Progenitor cell of endocrine pancreas (in vitro differentiated cells): ENCODE measurements at places on chromosomes 16 and 17.

- H3K4me3 ChIP-seq, result no peak overlapping the region
- no peak overlapping the region for H3K27ac ChIP-seq
- no peaks in the 10 kb centered on the region for H3K4me1 ChIP-seq
- no peak for DNase-seq
Measured at GRCh38 chr17:35006345-35006744, 26.0 kb downstream of the LIG3 start.

DNA sequence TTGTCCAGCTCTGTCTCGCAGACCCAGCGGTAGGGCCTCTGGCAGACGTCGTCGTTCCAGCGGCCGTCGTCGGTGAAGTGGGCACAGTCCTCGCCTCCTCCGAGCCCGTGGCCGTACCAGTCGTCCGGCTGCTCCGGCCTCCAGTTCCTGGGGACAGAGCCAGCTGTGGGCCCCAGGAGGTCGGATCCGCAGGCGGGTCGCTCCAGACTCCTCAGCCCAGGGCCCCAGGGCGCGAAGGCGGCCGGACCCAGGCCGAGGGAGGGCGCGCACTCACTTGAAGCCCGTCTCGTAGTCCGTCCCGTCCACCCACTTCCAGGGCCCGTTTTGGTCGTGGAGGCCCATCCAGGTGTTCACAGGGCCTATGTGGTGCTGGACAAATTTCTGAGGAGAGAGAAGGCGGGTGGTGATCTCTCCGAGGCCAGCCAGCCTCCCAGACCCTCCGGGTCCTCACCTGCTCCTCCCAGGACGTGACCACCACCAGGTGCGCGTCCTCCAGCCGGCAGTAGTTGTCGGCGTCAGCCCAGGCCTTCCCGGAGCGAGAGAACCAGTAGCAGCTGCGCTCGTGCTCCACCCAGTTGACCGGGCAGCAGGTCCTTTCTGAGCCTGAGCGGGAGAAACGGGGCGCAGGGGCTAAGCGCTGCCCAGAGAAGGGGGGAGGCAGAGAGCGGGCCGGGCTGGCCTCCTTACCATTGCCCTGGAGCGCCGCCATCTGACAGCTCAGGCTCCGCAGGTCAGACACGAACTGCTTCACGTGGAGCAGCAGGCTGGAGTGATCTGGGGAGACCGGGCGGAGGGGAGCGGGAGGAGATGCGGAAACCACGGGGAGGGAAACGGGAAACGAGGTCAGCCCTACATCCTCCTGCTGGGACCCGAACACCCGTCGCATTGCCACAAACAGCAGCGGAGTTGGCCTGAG is 5.2 kb downstream of the ASGR1 start:
- H3K36me3 ChIP-seq, result peaks cover 4% of the 10 kb centered on the region
- H3K27ac ChIP-seq, result no peak overlapping the region
- H3K27me3 ChIP-seq, result no peaks in the 10 kb centered on the region
- DNase-seq, result peak; percentile 41
- peaks cover 8% of the 10 kb centered on the region for H3K4me1 ChIP-seq

GRCh38 chr16:58276346-58276951 is 18.4 kb downstream of the PRSS54 start:
- H3K4me3 ChIP-seq, result no peak overlapping the region
- no peak overlapping the region for H3K27ac ChIP-seq
- H3K36me3 ChIP-seq, result peaks cover 11% of the 10 kb centered on the region
- no peaks in the 10 kb centered on the region for H3K27me3 ChIP-seq

- no peak for DNase-seq
- no peak overlapping the region for H3K27ac ChIP-seq
- peaks cover 1% of the 10 kb centered on the region for H3K4me1 ChIP-seq
- H3K36me3 ChIP-seq, result no peaks in the 10 kb centered on the region
- H3K4me3 ChIP-seq, result no peak overlapping the region
- peaks cover 6% of the 10 kb centered on the region for H3K27me3 ChIP-seq
Measured at GRCh38 chr16:80569440-80570105, 28.8 kb downstream of the DYNLRB2 start.

DNA sequence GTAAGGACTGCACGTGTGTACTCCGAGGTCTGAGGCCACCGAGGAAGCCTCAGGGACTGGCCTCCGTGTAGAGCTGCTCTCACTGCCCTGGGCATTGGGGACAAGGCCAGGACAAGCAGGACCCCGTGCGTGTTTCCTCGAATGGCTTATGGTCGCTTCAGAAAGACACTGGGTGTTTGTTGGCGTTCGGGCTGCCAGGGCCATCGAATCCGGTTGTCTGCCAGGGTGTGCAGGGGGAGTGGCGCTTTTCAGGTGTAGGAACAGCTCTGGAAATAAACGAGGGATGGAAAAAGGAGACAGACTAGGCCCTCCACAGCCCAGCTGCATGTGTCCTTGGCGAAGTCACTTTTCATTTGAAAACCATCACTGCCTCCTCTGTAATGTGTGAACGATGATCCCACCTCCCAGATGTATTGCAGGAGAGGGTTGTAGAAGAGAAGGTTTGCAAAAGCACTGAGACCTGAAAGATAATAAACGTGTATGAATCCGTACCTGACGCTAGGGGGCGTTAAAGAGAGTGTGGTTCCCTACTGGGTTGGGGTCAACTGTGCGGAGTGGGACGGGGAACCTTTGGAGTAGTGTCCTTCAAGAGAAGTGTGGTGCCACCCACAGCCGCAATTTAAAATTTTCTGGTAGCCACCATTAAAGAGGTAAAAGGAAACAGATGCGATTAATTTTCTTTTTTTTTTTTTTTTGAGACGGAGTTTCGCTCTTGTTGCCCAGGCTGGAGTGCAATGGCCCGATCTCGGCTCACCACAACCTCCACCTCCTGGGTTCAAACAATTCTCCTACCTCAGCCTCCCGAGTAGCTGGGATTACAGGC is 2.1 kb upstream of the ZSCAN10 start:
- H3K4me1 ChIP-seq, result peaks cover 1% of the 10 kb centered on the region
- H3K36me3 ChIP-seq, result no peaks in the 10 kb centered on the region
- H3K27ac ChIP-seq, result no peak overlapping the region
- no peak for DNase-seq

GRCh38 chr16:83794860-83795554 is 12.8 kb upstream of the HSBP1 start:
- H3K27me3 ChIP-seq, result no peaks in the 10 kb centered on the region
- DNase-seq, result no peak
- H3K4me3 ChIP-seq, result no peak overlapping the region
- H3K4me1 ChIP-seq, result no peaks in the 10 kb centered on the region
- no peak overlapping the region for H3K27ac ChIP-seq

- H3K27ac ChIP-seq, result no peak overlapping the region
- H3K36me3 ChIP-seq, result peaks cover 4% of the 10 kb centered on the region
- DNase-seq, result no peak
- H3K4me3 ChIP-seq, result no peak overlapping the region
- H3K4me1 ChIP-seq, result peaks cover 12% of the 10 kb centered on the region
Measured at GRCh38 chr17:55601874-55602364, 90.7 kb upstream of the SMIM36 start.

DNA sequence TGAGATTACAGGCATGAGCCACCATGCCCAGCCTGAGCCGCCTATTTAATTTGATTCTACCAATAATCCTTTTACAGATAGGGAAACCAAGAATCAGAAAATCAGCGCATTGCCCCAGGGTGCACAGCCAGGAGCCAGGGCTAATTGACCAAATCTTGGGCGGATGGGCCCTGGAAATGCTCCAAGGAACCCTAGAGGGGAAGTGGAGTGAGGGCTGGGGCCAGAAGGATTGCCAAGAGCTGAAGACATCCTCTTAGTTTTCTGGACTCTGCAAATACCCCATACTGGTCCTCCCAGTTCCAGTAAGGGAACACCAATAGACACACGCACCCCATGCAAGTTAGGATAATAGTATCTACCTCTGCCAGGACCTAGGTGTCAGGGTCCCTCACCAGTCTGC is 3.8 kb downstream of the FHOD1 start:
- H3K36me3 ChIP-seq, result no peaks in the 10 kb centered on the region
- peaks cover 9% of the 10 kb centered on the region for H3K27me3 ChIP-seq
- no peak overlapping the region for H3K27ac ChIP-seq
- no peak overlapping the region for H3K4me3 ChIP-seq
- DNase-seq, result no peak

- DNase-seq, result no peak
- H3K27ac ChIP-seq, result no peak overlapping the region
- H3K36me3 ChIP-seq, result peaks cover 14% of the 10 kb centered on the region
- H3K4me3 ChIP-seq, result no peak overlapping the region
Measured at GRCh38 chr17:29581583-29582253, 7.7 kb downstream of the GIT1 start.

DNA sequence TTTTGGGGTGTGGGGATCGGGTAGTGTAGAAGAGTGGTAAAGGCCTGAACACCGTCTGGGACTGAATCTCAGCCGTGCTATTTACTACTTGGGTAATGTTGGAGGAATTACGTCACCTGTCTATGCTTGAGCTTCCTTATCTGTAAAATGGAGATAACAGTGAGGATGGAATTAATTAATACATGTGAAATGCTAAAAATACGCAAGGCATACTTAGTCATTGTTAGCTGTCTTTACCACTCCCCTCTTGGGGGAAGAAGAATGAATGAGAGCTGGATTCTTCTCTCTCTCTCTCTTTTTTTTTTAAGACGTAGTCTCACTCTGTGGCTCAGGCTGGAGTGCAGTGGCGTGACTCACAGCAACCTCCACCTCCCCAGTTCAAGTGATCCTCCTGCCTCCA is 41.1 kb upstream of the TANGO6 start:
- DNase-seq, result no peak
- peaks cover 29% of the 10 kb centered on the region for H3K36me3 ChIP-seq
- no peak overlapping the region for H3K4me3 ChIP-seq
- no peak overlapping the region for H3K27ac ChIP-seq
- no peaks in the 10 kb centered on the region for H3K27me3 ChIP-seq

DNA sequence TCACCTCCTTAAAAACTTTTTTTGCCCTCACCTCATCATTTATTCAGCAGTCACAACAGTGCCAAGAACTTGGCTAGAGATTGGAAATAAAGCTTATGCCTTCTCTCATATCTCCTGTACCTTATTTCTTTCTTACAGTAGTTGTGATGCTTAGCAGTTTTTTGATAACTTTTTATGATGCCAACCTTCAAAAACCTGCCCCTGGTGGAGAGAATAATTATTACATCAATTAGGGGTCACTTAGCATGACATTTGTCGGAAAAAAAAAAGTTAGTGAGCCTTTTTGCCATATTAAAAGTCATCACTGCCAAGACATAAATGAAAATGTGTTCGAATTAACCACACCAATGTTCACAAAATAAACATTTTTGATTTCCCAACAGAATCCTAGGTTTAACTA is 296.6 kb downstream of the WWOX start:
- no peak for DNase-seq
- no peaks in the 10 kb centered on the region for H3K27me3 ChIP-seq

- peaks cover 9% of the 10 kb centered on the region for H3K4me1 ChIP-seq
- H3K27ac ChIP-seq, result no peak overlapping the region
- H3K4me3 ChIP-seq, result no peak overlapping the region
- no peaks in the 10 kb centered on the region for H3K27me3 ChIP-seq
- DNase-seq, result no peak
Measured at GRCh38 chr16:79777679-79778078, 177.1 kb upstream of the MAF start.

DNA sequence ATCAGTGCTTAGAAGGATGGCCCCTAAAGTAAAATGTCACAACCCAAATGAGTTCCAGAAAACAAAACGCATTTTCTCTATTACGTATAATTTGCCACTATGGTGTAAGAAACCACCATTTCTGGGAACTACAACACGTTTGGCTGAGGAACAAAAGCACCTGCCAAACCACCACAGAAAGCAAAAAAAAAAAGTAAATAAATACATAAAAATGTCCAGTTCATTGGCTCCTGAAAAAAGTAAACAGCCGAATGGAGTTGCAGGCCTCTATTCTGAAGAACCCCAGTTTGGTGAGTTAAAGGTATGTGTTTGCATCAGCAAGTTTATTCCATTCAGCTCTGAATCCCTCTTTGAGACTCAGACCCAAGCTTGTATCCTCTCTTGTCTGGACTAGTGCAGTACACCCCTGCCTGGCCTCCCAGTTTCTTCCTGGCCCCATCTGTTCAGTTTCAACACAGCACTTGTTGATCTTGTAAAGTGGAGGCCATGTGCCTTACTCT is 36.9 kb downstream of the ERN1 start:
- H3K27ac ChIP-seq, result peak overlapping the region; percentile 69
- H3K36me3 ChIP-seq, result peaks cover 24% of the 10 kb centered on the region
- H3K4me3 ChIP-seq, result no peak overlapping the region
- no peak for DNase-seq
- H3K4me1 ChIP-seq, result peaks cover 29% of the 10 kb centered on the region
- no peaks in the 10 kb centered on the region for H3K27me3 ChIP-seq

DNA sequence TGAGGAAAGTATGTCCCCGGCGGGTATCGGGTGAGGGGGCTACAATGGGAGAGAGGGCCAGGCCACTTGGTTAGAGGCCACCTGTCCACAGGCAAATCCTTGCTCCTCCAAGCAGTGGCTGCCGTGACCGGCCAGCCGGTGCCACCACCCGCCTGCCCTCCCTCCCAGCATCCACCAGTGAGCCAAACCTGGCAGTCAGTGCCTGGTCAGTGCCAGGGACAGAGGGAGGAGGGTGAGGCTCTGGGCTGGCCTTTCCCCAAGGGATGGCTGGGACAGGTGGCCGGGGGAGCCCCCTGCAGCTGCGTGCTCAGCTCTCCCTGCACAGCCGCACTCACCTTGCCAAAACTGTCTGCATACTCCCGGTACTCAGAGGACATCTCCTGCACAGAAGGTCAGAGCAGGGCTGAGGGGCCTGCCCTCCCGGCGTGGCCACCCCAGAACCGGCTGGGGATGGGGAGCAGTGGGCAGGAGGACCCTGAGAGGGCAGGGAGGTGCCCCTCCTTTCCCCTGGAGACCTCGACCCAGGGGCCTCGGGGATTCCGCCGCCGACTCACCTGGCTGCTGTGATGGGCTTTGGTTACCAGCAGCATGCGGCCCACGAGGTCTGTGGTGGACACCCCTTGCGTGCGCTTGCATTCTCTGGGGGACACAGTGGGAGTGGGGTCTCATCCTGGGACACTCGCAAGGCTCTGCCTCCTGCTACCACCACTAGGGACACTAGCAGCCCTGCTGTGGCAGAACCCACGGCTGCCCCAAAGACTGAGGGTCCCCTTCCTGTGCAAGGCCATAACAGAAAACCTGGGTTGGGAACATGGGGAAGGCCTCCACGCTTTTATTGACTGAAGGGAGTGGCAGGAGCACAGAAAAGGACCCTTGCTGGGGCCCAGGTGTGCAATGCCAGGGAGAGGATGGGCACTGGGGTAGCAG is 3.7 kb downstream of the PCYT2 start:
- H3K4me1 ChIP-seq, result peaks cover 10% of the 10 kb centered on the region
- no peak for DNase-seq
- H3K27ac ChIP-seq, result no peak overlapping the region
- no peak overlapping the region for H3K4me3 ChIP-seq

DNA sequence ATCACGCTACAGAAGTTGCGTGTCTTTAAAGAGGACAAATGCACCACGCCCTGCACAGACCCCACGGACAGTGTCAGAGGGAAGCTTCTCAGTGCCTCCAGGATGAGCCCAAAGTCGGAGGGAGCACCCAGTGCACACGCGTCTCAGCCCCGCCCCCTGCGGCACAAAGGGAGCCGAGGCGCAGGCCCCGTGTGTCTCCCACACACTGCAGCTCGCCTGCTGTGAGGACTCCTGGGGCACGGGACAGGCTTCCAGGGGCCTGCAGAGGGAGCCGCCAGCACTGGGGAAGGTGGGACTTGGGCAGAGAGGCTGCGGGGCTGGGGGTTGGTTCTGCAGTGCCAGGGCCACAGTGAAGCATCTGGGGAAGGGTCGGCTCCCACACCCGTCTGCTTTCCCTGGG is 77.4 kb downstream of the LMF1 start:
- DNase-seq, result no peak
- peaks cover 3% of the 10 kb centered on the region for H3K4me1 ChIP-seq
- no peaks in the 10 kb centered on the region for H3K27me3 ChIP-seq
- H3K4me3 ChIP-seq, result no peak overlapping the region
- H3K27ac ChIP-seq, result no peak overlapping the region

- H3K36me3 ChIP-seq, result no peaks in the 10 kb centered on the region
- H3K27me3 ChIP-seq, result peaks cover 3% of the 10 kb centered on the region
- H3K4me3 ChIP-seq, result no peak overlapping the region
- no peak for DNase-seq
- peak overlapping the region; percentile 67 for H3K27ac ChIP-seq
Measured at GRCh38 chr16:19379838-19380237, 37.8 kb upstream of the TMC5 start.
